PC-3 (cell line): ENCODE measurements at places on chromosomes 3 and 15. TPM values are rescaled to one million over a fixed set of nuclear protein-coding genes. Genes with fewer than 3 reads are reported as not detected.
A peak's percentile ranks its signal among the peaks of the same experiment; 100 is the strongest.

DNA sequence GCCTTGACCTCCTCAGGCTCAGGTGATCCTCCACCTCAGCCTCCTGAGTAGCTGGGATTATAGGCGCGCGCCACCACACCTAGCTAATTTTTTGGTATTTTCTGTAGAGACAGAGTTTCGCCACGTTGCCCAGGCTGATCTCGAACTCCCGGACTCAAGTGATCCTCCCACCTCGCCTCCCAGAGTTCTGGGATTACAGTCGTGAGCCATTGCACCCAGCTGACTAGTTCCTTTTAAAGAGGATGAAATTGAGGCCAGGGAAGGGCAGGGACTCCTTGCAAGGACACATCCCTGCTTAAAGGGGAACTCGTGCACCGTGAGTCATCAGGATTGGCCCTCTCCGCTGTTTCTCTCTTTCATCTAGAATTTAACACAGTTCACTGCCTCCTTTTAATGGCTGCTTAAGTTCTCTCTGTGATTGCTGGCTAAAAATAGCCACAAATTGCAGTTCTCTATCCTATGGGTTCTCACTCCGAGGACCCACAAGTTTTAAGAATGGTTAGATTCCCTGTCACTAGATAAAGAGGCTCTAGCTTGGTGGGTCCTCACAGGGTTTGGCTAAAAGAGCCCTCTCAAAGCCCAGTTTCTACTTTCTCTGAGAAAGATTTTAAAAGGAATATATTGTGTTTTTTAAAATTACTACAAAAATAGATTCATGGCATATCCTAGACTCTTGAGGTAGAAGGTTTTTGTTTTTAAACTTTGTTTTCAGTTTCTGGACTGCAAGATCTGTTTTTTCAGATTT is 1.4 kb downstream of the CRTAP start:
- peak; percentile 79 for DNase-seq

GRCh38 chr3:117706756-117707155 is 997.2 kb downstream of the TUSC7 start:
- DNase-seq, result no peak

GRCh38 chr3:101861789-101862415 is 12.6 kb downstream of the NFKBIZ start:
- DNase-seq, result no peak

DNA sequence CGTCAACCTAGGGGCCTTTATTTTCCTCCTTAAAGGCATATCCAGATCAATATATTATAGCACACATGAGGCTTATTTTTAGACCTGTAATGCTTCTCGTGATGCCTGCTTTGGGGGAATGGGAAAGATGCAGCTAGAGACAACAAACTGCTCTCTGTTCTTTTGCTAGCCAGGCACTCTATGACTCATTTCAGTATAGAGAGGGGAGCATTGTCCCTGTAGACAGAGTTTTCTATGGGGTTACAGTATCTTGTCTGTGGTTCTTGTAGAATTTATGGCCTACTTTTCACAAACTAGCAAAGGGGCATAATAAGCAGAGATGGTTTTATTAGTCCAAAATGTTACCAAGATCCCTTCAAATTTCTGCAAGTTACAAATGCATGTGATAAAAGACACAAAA is 305.6 kb downstream of the LSAMP start:
- DNase-seq, result no peak

DNA sequence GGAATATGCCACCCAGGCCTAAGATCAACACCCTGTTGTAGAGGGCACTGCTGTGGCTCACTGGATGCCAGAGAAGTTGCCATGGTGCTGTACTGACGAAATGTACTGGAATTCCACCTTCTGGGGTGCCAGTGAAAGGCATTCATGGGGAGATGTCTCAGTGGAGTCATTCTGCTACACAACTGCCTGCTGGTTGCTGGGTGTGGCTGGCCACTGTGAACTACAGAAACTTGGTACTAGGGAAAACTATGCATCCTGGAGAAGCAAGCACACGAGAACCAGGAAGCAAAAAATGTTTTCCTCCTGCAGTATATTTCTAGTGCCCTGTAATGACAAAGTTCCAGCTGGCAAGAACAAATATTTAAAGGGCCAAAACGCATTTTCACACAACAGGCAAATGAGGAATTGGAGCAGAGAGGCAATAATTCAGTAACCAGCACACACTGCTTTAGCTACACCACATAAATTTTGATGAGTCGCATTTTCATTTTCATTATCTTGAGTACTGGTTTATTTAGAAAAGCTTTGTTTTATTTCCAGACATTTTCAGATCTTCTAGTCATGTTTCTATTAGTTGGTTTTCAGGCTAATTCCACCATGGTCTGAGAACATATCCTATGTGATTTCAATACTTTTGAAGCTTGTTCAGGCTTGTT is 18.3 kb upstream of the RFX7 start:
- no peak for DNase-seq

The CPNE9 gene
- 0.07 TPM in 1 of 2 replicates, not detected in the other for total RNA-seq

The TRAK1 gene
- total RNA-seq, result 23.4 and 29.0 TPM in 2 replicates

The SAMMSON gene
- total RNA-seq, result not detected in 2 replicates

The OR5H1 gene
- total RNA-seq, result not detected in 2 replicates
